Activated CD4-positive, alpha-beta T cell treated with anti-CD3 and anti-CD28 coated beads, Interleukin-2, amount 50 U/mL, for 24 hours (primary cell): ENCODE measurements at places on chromosomes 6 and 20.

DNA sequence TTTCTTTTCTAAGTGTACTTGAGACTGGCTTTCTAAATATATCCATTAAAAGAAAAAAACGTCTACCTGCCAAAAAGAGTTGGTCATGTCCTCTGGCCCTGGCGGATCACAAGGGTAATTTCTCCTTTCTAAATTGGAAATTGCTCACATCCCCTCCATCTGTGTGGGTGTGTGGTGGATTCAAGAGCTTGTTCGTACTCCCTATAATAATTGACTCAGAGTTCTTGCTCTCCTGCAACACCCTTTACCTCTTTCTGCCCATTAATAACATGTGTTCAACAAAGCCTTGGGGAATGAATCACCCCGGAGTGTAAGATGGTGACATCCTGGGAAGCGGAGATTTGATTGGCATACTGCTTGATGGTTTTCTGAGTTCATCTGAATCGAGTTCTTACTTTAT lies 263.8 kb downstream of the ALDH8A1 start:
- DNase-seq, result no peak

GRCh38 chr6:56293781-56294180 lies 46.4 kb upstream of the COL21A1 start:
- no peak for DNase-seq

GRCh38 chr20:59123011-59123677 lies 40.5 kb upstream of the ZNF831 start:
- DNase-seq, result no peak

- no peak for DNase-seq
Observed at GRCh38 chr20:40678286-40678875, 10.7 kb downstream of the MAFB start.

DNA sequence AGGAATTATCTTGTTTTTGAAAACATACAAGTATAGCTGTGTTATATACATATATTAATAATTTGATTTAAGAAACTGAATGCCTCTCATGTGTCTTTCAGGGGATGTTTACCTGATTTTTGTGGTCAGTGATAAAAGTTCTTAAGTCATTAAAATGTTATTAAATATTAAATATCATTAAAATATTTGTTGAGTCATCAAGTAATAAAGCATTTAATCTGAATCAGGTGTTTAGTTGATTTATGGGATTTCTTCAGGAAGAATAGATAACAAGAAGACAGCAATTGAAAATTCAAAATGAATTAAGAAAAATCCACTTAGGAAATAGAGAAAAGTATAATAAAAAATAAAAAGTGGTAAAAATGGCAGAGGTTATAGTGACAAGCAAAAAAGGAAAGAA lies 361.9 kb upstream of the EYS start:
- DNase-seq, result no peak

DNA sequence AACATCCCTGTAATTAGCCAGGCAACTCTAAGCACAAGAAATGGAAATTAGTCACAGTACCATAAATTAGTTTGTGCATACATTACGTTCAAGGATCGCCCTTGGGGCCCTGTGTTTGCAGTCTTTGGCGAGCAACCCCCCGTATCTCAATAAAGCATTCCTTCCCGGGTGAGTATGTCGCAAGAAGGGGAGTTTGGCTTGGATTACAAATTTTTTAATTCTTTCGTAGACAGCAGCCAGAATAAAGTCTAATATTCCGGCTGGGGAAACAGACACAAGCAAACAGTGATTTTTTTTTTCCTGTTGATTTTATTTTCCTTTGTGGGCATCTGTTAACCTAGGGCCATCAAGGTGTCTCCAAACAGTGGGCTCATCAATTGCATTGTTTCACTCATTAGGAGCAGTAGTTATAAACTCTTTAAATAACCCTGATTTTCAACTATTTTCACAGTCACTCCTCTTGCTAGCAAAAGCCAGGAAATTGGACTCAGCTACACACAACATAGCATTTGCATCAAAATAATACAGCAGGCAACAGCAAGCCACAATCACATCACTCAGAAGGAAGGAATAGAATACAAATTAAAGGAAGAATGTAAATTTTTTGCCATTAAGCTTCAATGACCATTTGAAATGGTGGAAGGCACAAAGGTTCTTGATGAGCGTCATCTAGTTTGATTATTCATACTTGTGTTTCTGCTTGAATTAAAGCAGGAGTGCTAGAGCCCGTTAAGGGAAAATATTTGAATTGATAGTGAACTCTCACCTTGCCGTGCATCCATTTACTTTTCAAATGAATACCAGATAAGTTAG lies 85.3 kb downstream of the LINC00237 start:
- no peak for DNase-seq

DNA sequence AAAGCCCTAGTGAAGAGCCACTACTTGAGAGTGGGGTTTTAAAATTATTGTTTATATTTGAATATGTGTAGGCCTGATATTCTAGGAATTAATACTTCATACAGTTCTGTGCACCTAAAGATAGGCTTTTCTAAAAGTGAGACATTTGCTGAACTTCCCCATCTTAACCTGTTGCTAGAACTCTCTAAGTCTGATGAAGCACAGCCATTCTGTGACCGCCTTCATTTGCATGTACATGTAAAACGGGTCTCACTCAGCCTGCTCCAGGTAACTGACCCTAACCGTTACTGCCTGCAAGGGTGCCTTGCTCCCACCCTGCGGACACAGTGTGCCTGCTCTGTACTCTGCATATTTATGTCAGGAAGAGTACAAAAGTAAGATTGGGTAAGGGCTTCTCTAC lies 44.3 kb upstream of the IRF4 start:
- DNase-seq, result no peak

GRCh38 chr20:61621035-61621730 lies 369.1 kb downstream of the CDH4 start:
- no peak for DNase-seq

DNA sequence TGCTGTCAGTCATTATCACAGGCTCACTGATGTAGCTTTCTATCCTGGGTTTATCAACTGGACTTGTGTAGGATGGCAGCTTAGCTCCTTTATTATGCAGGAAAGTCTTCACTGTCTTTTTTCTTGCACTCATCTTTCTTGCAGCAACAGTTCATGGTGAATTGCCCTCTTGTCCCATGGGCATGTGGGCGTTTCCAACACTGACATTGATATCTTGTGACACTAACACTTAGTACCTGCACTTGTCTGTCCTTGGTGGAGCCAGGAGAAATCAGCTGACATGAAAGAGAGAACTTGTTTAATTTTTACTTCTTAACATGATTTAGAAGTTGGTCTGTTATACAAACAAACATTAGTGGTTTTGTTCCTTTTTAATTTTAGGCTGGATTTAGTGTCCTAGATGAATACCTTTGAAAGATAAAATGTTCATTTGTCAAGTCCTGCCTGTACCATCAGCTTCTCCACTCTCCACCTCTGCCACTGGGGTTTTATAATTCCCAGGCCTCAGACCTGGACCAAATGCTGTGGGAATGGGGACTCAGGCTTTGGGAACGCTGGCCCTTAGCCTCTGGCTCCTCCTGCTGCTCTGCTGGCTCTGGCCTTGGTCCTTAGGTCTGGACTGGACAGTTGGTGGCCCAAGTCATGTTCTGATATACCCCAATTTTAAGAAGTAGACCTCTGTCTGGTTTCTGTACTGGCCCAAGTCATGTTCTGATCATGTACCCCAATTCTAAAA lies 161.0 kb upstream of the LAMP5 start:
- DNase-seq, result no peak

DNA sequence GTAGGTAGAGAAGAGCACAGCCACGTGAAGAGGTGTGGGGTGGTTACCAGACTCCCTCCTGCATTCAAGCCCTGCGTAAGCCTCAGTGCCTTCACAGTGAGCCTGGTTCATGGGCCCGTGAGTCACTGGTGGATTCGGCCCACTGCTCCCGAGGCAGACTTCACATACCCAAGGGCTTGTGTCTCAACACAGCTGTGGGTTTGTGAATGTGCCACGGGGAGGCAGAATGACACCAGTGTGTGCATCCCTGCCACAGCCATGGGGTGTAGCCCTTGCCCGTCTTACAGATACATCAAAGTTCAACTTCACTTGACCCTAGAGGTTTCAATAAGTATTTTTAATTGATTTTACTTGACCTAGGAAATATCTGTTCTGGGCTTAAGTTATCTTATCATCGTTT lies 108.5 kb downstream of the MAP3K4 start:
- no peak for DNase-seq

- no peak for DNase-seq
Observed at GRCh38 chr20:20666359-20666758, 46.1 kb downstream of the RALGAPA2 start.

- no peak for DNase-seq
Observed at GRCh38 chr6:22145823-22146677, 150.8 kb downstream of the PRL start.

- no peak for DNase-seq
Observed at GRCh38 chr6:39086711-39087110, 28.3 kb downstream of the SAYSD1 start.

GRCh38 chr6:136059308-136059707 lies 190.8 kb downstream of the MTFR2 start:
- DNase-seq, result no peak

GRCh38 chr20:31967830-31968249 lies at the start of gene XKR7:
TSS of gene XKR7 (plus strand) at chr20:31968151. CDS start at chr20:31968176, 25 bp downstream.
- DNase-seq, result no peak

DNA sequence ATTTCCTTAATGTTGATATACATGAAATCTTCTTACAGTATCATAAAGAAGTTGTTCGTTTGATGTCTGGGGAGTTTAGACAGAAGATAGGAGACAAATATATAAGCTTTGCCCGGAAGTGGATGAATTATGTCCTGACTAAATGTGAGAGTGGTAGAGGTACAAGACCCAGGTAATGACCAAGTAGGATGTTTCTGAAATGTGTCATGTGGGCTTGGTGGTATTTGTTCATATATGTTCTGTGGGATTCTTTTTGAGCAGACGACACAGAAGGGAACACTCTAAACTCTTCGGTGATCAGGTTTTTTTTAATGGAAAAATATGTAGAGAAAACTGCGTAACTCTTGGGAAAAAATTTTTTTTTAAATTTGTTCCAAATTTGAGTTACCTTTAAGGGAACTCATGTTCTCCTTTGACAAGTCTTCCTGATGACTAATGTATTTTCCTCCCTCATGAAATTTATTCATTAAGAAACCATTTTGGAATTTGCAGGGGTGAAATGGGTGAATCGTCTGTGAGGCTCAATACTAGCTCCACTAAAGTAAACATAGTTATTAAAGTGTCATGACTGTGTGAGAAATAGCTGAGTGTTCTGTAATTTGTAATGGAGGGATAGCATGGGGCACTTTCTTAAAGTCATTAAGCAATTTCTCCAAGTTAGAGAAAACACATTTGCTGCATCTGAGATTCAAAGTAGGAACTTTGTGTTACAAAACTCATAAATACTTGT lies 100.6 kb downstream of the MAP3K4 start:
- DNase-seq, result no peak

DNA sequence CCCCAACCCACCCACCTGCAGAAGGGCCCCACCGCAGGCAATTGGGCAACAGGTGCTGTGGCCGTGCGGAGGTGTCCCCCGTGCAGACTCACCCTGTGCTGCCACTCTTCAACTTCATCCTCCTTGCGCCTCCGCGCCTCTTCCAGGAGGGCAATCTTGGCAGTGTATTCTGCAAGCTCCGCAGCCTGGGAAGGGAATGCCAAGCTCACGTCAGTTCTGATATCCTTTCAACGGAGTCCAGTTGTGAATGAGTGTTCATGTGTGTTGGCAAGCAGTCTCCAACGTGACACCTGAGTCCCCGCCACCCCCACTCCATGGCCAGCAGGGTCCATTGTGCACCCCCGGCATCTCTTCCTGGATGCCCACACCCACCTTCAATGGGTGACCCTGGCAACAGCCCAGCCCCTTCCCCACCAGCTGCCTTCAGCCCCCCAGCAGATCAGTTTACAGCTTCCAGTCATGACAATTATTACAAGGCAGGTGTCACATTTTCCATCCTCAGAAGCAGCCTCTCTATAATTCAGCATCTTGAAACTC lies 49.9 kb downstream of the EZR start:
- DNase-seq, result no peak

DNA sequence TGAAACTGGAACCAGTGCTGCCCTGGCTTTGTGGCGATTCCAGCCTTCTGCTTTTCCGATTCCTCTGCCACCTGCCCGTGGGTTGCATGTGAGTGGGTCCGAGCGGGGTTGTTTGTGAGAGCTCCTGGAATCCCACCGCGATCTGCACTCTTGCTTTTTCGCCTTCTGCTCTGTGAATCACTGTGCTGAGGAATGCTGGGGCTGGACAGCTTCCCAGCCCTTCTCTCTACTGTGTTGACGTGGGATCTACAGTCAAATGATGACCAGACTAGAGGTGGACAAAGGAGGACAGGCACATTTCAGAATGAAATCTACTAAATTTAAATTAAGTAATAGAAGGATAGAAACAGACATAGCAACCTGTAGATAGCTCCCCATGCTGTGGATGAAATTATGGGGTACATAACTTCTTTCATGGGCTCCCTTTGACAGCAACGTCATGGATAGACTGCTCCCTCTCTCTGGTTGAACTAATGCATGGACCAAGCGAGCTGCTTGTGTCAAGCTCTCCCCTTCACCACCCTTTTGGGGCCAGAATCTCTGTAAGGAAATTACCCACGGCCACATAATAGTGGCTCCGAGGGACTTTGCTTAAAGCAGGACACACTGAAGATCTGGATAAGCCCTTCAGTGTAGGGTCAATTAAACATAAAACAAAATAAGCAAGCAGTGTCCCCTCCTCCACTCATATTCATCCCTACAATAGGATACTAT lies 2.0 kb downstream of the FNDC1 start:
- no peak for DNase-seq

GRCh38 chr6:146154197-146154596 lies 125.3 kb downstream of the GRM1 start:
- DNase-seq, result no peak

DNA sequence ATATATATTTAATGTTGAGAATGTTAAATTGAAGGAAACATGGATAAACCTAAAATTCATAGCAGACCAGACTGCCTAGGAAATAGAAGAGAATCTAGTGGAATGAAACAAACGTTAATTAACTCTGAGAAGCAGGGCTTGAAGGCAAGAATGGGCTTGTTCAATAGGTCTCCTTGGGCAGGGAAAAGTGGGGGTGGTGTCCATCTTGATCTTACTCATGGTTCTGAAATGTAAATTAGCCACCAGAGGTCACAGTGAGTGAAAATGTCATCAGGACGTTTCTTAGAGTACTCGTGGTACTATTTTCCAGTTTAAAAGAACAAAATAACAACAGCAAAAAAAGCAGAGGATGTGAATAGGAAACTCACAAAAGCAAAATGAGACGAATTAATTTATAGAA lies 66.8 kb upstream of the BTBD3 start:
- DNase-seq, result no peak

GRCh38 chr20:32304131-32304746 lies 26.8 kb downstream of the KIF3B start:
- DNase-seq, result no peak

GRCh38 chr20:51022227-51022802 lies 592 bp downstream of the KCNG1 start:
- DNase-seq, result no peak
